Stimulated activated CD4-positive, alpha-beta T cell treated with anti-CD3 and anti-CD28 coated beads, Interleukin-4, amount 100 ng/mL, for 48 hours (primary cell): ENCODE measurements at places on chromosomes 5 and 9.
A peak's percentile ranks its signal among the peaks of the same experiment; 100 is the strongest.

DNA sequence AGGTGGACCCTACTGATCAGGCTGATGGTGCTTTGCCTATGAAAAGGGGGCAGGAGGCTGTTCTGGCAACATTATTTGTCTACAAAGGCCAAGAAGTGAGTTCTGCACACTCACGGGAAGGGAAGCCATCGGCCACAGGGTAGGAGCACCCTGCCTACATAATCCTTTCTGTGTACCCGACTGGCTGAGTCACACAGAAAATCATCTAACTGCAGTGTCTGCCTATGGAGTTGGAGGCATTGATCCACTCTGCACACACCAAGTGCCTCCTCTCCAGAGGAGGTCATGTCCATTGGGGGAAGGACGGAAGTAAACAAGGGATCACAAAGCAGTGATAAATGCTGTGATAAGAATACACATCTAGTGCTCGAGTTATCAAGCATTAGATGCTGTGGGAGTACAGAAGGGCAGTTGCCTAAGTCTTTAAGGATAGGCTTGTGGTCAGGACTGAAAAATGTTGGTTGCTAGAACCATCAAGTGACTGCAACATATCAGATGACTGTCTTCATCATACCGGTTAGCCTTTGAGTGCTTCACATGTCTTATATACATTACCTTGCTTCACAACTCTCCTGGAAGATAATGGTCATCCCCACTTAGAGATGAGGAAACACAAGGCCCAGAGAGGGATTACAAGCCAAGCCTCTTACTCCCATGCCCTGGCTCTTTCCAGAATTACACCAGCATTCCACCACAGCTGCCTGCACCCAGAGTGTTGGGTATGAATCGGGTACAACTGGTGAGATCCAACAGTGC is 1.3 kb upstream of the SLC2A8 start:
- DNase-seq = no peak

DNA sequence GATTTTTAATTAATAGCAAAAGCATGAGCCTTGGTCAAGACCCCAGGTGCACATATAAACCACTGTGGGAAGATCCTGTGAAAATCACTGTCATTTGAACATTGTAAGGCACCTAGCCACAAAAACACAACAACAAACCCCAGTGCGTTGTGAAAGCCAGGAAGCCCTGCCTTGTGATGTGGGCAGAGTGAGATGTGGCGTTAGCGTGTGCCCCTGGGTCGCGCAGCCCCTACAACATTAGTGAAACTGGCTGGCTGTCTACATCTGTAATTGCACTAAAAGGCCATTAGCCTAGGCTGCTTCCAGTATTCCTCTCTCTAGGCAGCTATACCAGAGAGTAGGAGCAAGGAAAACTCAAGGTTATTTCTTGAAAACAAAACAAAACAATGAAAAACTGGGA is 21.1 kb upstream of the PDZD2 start:
- no peak for DNase-seq

DNA sequence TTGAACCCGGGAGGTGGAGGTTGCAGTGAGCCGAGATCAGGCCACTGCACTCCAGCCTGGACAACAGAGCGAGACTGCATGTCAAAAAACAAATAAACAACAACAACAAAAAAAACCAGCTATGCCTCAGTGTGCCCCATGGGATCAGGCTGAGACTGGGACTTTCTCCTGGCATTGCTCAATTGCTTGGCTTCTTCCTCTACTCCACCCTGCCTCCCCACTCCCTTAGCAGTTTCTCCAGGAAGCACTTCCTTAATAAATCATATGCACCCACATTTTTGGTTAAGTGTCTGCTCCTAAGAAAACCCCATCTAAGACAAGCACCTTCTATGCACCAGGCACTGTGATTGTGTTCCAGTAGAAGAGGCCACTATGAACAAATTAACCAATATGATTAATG is 41.0 kb upstream of the TMEM252 start:
- no peak for DNase-seq

DNA sequence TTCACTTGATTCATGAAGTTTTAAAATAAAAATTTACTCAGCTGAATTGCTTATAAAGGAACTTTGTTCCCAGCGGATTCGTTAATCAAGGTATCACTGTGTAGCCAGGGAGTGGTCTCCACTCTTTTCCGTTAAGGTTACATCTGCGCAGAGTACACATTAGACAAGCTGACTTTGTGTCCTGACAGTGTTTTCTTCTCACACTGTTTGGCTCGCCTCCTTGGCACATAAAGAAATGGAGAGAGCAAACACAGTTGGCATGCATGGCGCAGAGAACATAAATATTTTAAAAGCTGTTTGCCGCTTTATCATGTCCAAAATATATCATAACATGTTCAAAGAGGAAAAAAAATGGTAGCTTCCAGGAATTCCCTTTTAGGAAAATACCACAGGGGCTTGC is 153.2 kb downstream of the EDIL3 start:
- DNase-seq = no peak

GRCh38 chr5:111347021-111347420 is 122.8 kb downstream of the CAMK4 start:
- DNase-seq = no peak

- DNase-seq = no peak
Measured at GRCh38 chr9:124415852-124416484, 726 bp upstream of the PSMB7 start.

GRCh38 chr9:120394058-120394669 is 185.8 kb downstream of the CDK5RAP2 start:
- DNase-seq = peak; percentile 39

GRCh38 chr5:28685794-28686193 is 1647.4 kb upstream of the CDH9 start:
- DNase-seq = no peak

GRCh38 chr5:12659686-12660085 is 755.4 kb upstream of the CTNND2 start:
- no peak for DNase-seq

DNA sequence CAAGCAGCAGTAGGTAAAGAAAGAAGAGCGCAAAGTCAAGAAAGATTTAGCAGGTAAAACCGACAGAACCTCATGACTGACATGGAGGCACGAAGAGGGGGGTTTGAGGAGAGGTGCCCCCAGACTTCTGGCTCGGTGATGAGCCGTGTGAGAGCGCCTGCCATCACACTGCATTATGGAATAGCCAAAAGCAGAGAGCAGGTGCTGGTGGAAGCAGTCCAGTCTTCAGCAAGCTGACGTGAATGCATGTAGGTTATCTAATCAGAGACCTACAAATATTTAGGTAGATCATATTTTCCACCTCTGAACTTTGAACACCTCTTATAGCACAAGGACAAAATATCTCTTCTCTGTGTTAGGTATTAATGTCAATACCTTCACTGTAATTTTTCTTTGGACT is 68.4 kb downstream of the RNF130 start:
- no peak for DNase-seq

GRCh38 chr5:133564921-133565565 is 47.3 kb downstream of the FSTL4 start:
- DNase-seq = no peak

DNA sequence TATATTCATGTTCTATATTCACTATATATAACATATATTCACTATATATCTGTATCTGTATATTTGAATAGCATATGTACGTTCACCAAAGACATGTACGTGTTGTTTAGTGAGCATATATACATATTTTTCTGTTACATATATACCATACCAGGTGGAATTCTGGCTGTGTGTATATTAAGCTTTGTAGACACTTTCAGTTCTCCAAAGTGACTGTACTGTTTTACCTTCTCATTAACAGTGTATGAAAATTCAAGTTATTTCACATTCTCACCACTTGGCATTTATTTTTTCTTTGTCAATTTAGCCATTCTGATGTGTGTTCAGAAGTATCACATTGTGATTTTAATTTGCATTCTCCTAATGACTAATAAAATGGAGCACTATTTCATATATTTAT is 52.2 kb downstream of the DROSHA start:
- no peak for DNase-seq

GRCh38 chr5:60494635-60495034 is 205.3 kb downstream of the DEPDC1B start:
- no peak for DNase-seq

DNA sequence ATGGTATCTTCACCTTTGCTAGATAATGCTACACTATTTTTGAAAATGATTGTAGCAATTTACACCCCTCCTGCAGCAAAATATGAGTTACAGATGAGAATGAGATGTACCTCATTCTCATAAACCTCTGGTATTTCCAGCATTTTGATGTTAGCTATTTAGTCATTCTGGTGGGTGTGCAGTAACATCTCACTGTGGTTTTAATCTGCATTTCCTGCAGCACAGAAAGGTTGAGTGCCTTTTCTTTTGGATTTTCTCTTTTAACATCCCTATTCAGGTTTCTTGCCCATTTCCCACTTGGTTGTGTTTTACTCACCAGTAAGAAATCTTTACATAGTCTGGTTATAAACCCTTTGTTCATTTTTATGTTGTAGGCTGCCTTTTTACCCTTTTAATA is 206.2 kb downstream of the NR3C1 start:
- no peak for DNase-seq

DNA sequence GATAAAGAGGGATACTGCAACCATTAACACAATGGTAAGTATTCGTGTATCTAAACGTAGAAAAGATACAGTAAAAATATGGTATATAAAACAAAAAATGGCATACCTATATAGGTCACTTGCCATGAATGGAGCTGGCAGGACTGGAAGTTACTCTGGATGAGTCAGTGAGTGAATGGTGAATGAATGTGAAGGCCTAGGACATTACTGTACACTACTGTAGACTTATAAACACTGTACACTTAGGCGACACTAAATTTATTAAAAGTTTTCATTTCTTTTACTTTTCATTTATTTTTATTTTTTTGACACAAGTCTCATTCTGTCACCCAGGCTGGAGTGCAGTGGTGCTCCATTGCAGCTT is 14.1 kb downstream of the TDRD7 start:
- no peak for DNase-seq

- DNase-seq = no peak
Measured at GRCh38 chr9:124078641-124079040, 67.1 kb downstream of the LHX2 start.

DNA sequence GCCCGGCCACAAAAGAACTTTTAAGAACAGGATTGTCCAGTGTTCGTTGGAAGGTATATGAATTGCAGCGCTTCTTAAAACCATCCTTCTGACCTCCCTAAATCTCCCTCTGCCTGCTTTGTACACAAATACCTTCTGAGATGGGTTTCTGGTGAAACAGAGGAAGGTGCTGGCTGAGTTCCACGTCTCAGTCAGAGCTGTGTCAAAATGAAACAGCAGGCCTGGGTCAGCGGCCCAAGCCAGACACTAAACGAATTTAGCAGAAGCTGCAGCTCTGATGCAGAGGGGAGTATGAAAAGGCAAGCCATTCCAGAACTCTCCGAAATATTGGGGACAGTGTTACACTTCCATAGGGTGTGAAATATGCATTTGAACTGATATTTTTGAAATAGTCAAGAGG is 37.8 kb upstream of the CRB2 start:
- no peak for DNase-seq

- no peak for DNase-seq
Measured at GRCh38 chr5:145484158-145484557, 351.0 kb downstream of the PRELID2 start.

DNA sequence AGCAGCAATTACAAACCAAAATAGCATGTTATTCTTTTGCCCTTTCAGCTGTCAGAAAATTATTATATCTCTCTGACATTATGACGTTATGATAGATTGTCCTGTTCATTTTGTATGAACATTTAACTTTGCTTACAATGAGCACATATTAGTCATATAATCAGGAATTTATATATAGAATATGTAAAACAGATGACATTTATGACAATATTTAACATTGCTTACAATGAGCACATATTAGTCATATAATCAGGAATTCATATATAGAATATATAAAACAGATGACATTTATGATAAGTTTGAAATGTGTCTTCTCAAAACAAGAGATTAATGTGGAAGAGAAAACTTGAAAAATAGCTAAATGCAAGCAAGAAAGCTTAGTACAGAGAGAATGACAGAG is 1180.2 kb downstream of the CDH12 start:
- DNase-seq = no peak

GRCh38 chr5:166979307-166979895 is 1312.0 kb upstream of the WWC1 start:
- DNase-seq = no peak

DNA sequence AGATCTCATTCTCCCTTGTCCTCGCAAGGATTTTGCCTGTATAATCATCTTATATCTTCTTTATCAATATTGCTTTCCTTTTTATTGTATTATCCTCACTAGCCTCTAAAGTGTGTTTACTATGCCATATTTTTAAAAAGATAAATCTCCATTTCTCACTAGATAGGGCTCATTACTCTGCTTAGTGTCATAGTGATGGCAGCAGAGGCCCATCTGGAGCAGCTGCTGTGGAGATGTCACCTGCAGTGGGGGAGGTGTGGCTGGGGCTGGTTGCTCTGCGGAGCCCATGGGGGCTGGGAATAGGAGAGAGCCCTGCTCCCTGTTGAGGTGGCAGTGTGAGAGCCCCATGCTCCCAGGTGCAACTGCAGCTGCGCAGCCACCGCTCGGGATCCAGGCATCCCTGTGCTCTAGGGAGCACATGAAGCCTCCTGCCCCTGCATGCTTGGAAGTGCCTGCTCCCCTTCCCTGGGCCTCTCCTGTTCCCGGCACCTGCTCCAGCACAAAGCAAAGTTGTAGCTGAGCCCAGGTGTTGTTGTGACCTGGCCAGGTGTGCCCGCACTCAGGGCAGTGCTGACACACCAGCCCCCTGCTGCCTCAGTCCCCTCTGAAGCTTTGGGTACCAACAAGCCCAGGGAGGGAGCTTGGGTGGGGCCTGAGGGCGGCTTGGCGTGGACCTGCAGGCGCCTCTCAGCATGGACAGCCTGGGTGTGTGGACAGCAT is 144.6 kb upstream of the MRPS30 start:
- DNase-seq = no peak

GRCh38 chr9:99134893-99135341 is 30.0 kb downstream of the TGFBR1 start:
- DNase-seq = no peak

- no peak for DNase-seq
Measured at GRCh38 chr5:91469517-91470165, 86.5 kb upstream of the ARRDC3 start.

GRCh38 chr5:156164306-156164705 is 162.7 kb upstream of the SGCD start:
- DNase-seq = no peak

- DNase-seq = no peak
Measured at GRCh38 chr9:106438928-106439327, 424.0 kb upstream of the ZNF462 start.

DNA sequence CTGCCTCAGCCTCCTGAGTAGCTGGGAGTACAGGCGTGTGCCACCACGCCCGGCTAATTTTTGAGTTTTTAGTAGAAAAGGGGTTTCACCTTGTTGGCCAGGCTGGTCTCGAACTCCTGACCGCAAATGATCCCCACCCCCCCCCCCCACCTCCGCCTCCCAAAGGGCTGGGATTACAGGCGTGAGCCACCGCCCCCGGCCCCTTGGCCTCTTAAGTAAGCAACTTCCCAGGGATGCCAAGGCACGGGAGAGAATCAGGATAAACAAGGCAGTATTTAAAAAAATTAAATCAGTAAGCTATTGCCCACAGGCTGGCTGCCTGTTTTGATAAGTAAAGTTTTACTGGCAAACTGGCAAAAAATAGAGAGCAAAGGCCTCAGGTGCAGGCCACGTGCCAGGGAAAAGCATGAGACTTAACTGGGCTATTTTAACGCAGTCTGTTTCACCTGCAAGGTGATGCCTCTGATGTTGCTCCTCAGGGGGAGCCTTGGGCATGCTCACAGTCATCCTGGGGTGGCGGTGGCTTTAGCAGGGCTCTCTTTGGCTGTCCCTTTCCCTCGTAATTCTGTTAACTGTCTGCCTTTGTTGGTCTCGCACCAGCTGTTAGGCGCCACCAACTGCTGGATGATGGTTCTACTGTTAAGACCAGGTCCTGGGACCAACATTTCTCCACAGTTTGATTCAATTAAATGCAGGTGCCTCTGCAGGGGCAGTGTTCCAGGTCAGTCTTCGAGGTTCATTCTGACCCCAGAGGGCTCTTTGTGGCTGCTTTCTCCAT is 19.4 kb upstream of the RNF130 start:
- DNase-seq = no peak
